ENCODE measurements at places on chromosomes 1 and 21.

DNA sequence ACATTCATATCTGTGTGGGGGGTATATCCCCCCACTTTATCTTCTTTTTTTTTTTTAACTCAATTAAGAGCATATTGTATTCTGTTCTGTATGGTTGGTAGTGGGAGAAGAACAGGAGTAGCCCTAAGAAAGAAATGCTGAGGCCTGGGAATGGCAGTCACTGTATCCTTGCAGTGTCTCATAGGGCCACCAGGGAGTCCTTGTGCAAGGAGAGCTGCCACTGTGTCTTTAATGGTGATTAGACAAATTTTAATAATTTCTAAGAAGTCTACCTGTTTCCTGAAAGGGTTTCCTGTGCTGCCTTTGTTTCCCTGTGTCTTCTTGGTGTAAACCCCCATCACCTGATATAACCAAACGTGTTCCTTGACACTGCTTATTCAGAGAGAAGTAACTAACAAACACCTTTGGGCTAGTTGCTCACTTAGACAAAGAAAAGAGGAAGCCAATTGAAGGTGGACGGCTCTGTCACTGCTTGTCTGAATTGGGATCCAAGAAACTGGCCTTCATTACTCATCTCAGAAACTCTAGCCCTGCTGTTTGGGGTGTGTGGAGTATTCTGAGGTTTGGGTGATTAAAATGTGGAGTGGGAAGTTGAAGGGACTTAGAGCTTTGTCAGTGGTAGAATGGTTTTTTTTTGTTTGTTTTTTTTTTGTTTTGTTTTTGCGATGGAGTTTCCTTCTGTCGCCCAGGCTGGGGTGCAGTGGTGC lies 15.2 kb downstream of the GIPC2 start:
- DNase-seq = no peak

GRCh38 chr1:214476229-214476985 lies 75.0 kb downstream of the PTPN14 start:
- no peak for DNase-seq

DNA sequence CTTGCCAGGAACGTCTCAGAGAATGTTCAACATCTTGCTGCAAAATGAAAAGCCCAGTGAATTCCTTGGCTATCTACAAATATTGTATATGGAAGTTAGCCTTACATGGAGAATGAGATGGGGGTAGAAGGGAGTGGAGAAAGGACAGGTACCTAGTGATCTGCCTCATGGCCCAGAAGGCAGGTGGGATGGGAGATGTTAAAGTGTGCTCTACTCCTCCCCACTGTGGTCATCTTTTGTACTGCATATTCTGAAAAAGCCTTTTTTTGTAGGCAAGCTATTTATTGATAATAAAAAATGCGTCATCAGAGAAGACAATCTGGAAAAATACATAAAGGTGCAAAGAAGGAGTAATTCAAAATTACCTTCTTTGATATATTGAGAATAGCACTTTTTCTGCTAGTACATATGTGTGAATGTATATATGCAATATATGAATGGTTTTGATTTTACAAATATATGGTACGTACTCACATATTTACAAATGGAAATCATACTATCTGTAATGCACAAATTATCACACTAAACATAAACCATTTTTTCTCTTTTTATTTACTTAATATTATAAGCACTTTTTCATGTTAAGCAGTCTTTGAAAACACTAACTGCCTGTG lies 19.1 kb upstream of the SLC5A9 start:
- no peak for DNase-seq

DNA sequence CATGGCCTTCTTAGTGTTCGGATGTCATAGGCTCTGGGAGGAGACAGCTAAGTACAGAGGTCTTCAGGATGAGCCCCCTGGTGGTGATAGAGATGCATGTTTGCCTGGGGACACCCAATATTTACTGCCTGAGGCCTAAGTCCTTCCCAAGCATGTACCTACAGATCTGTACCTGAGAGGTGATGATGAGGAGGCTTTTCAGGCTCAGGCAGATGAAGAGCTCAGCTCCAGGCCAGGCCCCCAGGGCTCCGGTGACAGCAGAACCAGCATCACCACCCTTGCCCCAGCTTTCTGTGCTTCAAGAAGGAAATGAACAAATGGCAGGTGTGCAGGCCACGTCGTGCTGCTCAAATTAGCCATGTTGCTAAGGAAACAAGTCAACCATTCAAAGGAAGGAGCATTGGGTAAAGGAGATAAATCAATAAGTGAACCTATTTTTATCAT lies 21.1 kb downstream of the CACNA1E start:
- no peak for DNase-seq

GRCh38 chr1:169891539-169891885 lies 2.2 kb downstream of the SCYL3 start:
- DNase-seq = no peak

DNA sequence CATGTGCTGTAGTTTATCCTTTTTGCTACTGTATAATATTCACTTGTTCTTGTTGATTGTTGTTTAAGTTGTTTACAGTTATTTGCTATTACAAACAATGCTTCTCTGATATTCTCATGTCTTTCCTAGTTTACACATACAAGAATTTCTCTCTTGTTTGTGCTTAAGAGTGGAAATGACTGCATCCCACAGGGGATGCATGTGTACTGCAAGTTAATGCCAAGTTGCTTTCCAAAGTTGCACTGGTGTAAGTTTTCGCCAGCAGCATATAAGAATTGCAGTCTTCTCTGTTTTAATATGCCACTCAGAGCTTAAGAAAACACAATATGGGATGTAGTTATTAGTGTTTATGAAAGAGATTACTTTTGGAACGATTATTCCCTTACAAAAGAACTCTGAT lies 97.7 kb downstream of the NEK7 start:
- DNase-seq = no peak

DNA sequence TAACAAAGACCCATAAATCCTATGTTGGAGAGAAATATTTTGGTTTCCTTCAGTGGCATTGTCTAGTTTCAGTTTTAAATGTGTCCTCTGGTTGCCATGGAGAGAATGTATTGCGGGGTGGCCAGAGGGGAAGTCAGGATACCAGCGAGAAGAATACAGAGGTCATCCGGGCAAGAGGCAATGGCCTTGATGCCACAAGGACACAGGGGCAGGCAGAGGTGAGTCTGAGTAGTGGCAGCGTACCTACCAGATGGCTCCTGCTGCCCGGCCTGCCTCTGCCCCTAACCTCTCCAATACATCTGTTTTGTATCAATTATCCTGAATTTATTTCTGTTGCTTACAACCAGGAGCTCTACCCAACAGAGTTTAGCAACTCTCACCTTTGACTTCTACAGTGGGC lies 14.9 kb downstream of the KLHDC7A start:
- DNase-seq = no peak

DNA sequence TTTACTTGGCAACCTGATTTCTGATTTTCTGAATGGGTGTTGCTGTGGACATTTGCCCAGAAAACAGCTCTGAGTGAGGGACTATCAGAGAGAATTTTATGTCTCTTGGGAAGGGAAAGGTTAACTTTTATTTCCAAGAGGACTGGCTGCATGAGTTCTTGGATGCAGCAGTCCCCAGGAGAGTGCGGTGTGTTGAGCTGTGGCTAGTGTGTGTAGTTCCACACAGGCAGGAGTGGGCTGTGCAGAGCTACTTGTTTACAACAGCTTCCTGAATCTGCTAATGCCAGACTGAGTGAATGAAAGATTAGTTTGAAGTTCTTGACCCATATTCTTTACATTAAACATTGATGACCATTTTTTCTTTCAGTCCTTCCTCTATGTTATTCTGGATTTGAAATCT lies 41.0 kb upstream of the APOBEC4 start:
- DNase-seq = no peak

GRCh38 chr1:65896721-65897120 lies 104.0 kb downstream of the PDE4B start:
- DNase-seq = no peak

DNA sequence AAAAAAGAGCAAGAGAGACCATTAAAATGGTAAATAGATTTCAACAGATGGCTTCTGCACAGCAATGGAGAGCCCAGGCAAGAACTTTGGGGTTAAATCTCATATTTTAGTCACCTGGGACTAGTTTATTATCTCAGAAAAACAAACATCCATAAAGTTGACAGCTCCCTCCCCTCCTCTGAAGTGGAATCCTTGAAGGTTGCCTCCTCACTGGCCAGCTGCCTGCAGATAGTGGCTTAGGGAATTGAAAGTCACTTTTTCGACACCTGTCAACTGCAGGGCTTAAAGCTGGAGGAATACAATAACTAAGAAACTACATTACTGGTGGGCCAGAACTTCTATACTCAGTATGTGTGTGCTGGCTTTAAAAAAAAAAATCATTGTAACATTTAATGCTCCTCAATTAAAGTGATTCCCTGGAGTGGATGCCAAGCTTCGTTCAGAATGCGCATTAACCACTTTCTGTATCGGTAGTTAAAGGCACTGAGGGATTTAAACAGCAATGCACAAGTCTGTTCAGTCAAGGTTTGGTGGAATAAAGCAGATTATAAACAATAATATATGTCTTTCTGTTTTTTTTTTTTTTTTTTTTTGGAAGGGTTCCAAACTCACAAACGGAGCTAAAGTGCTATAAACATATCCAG lies 52.5 kb downstream of the LHX4 start:
- DNase-seq = no peak

DNA sequence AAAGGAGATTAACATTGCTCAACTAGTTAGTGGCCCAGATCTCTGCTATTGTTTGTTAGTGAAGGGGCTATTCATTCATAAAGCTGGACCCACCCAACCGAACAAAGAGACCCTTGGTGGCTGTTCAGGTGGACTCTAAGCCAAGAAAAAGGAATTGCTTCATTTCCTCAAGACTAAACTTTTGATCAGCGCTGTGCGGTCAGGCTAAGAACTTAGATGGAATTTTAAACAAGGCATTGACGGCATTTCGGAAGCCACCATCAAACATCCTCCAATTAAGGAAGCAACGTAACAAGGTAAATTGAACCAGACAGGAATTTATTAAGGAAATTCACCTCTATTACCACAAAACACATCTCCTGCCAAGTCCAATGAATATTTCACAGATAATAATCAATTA lies 19.9 kb upstream of the SHCBP1L start:
- DNase-seq = no peak

DNA sequence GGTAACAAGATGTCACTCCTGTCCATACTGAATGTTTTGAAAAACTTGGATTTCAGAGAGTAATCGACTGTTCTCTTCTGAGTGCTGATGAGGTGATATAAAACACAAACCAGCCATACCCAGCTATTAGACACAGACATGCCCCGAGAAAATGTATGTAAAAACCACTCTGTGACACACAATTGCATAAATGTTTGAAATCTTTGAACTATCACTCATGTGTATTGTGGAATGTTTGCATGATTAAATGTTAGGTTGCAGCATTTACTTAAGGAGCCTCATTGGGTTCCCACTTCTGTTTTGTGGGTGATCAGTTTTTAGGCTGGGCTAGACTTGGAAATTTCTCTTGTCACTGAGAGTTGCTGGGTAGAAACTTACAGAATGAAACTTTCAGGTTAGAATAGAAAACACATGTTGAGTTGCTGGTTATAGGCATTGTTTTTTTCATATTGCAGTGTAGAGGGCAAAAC lies 270.4 kb upstream of the B3GALT2 start:
- no peak for DNase-seq

DNA sequence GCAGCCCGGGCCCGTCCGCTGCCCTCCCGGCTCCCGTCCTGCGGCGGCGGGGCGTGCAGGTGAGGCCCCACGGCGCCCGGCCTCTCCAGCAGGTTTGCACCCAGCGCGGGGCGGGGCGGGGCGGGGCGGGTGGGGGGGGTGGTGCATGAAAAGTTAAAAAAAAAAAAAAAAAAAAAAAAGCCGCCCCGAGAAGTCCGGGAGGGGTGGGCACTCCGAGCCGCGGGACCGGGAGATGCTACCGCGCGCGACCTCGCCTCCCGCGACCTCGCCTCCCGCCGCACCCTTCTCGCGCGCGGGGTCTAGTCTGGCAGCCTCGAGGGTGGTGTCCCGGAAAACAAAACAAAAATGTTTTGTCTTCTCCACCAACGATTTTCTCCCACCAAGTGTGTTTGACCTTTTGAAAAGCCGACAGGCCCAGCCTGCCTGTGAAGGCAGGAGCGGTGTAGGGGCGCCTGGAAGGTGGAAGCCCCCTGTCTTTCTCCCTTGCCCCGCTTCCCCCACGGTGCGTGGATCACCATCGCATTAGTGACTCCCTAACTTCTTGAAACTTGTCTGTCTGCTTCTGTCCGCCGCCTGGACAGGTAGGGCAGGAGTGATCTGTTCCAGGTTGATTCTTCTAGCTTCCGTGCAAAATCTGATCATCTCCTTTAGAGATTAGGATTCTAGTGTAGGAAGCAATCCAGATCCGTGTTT lies 569 bp downstream of the RCAN3 start:
- no peak for DNase-seq

DNA sequence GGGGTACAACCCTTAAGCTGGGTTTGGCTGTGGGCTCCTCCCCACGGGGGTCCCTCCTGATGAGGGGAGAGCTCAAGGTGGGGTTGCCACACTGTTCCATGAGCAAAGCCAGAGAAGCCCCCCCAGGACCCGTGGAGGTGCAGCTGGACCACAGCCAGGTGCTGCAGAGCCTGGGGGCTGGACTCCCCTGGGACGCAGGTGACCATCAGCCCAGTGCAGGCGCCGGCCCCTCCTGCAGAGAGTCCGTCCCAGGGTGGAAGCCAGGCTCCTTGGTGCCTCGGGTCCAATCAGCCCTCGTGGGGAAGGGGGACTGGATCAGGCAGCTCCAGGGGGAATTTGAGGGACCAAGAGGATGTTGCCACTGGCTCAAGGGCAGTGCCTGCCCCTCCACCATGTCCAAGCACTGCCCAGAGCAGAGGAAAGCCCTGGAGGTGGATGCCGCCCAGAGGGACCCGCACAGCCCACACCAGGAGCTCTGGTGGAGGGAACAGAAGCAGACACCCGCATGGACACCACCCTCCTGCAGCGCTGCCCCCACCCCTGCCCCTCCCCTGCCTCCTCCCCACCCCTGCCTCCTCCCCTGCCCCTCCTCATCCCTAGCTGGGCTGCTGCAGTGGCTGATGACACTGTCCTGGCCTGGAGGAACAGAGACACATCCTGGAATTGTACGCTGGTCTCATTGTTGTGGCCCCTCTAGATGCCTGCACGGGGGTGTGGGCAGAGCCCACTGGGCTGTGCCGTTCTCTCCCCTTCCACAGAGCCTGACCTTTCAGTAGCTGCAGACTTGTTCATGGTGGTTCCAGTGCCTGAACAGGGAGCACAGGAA lies 30.8 kb upstream of the COL18A1 start:
- no peak for DNase-seq

DNA sequence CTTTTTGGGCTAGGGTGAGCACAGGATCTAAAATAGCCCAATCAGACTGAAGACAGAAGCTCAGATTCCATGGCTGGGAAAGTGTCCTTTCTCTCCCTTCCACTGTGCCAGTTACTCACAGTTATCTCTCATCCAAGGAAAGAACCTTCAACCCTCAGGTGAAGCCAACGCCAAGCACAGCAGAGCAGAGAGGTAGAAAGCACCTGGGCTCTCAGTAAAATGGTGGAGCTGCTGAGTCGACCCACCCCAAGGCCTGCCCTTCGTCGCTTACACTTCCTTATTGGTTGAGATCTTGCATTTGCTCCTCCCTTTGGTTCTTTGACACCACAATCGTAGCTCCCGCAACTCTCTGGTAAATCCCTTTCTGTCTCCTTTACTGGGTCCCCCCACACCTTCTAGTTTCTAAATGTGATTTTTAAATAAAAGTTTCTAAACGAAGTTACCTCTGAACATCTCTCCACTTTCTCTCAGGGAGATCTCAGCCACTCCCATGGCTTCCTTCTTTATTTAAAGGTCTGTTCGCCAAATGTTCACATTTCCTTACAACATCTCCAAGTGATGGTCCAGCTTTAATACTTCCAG lies 27.5 kb upstream of the SLC30A1 start:
- no peak for DNase-seq

- DNase-seq = no peak
Observed at GRCh38 chr1:243496187-243496646, 240.4 kb downstream of the SDCCAG8 start.

- DNase-seq = no peak
Observed at GRCh38 chr1:62397301-62397700, 39.5 kb upstream of the USP1 start.
